Muscle of leg (tissue), 16 donors: ENCODE measurements at places on chromosomes 1 and 21. TPM values are rescaled to one million over a fixed set of nuclear protein-coding genes. Genes with fewer than 3 reads are reported as not detected.

Gene TNNI3K
- 2.2 TPM for total RNA-seq

Gene MAB21L3
- not detected for total RNA-seq

Gene AMY1B
- not detected for total RNA-seq

Gene TAF12
- 37.5 TPM for total RNA-seq

Gene ASAP3
- 59.6 TPM for total RNA-seq

Gene TMPRSS3
- not detected for total RNA-seq

Gene VHLL
- total RNA-seq = not detected

Gene LRRIQ3
- total RNA-seq = 0.35 TPM

Gene RAP1GAP
- 0.62 TPM for total RNA-seq

Gene THEM5
- total RNA-seq = not detected

Gene CFH
- total RNA-seq = 152 TPM

Gene SH3BP5L
- total RNA-seq = 17.2 TPM

Gene TRIM17
- 0.27 TPM for total RNA-seq

Gene UQCRHL
- total RNA-seq = 8.6 TPM

Gene SNX7
- total RNA-seq = 36.4 TPM

Gene SLC44A5
- 0.27 TPM for total RNA-seq

Gene ADORA1
- total RNA-seq = 2.0 TPM

Gene TFF3
- total RNA-seq = 3.1 TPM

Gene BCAN
- 0.58 TPM for total RNA-seq

Gene CRP
- not detected for total RNA-seq

Gene COL8A2
- total RNA-seq = 35.7 TPM

Gene APOBEC4
- total RNA-seq = not detected

Gene UBXN10
- 0.22 TPM for total RNA-seq

Gene S100A3
- total RNA-seq = 0.31 TPM

Gene GBP5
- total RNA-seq = 0.44 TPM

Gene HMCN1
- total RNA-seq = 11.6 TPM

Gene RRP1
- 12.9 TPM for total RNA-seq

Gene EFCAB7
- 9.8 TPM for total RNA-seq

Gene CDC20
- 12.5 TPM for total RNA-seq

Gene ATP1B1
- 8.3 TPM for total RNA-seq

Gene KPRP
- total RNA-seq = not detected

Gene CELSR2
- total RNA-seq = 1.2 TPM

Gene TMCO2
- not detected for total RNA-seq

Gene FMO1
- 8.3 TPM for total RNA-seq

Gene CYB561D1
- 3.9 TPM for total RNA-seq

Gene SLFNL1
- 0.58 TPM for total RNA-seq

Gene PGBD2
- total RNA-seq = 5.4 TPM

Gene ADAMTS4
- 7.8 TPM for total RNA-seq
